ENCODE measurements at places on chromosomes 7 and 10.

GRCh38 chr7:147474862-147475261 lies 1115.7 kb upstream of the C7orf33 start:
- no peak for DNase-seq

DNA sequence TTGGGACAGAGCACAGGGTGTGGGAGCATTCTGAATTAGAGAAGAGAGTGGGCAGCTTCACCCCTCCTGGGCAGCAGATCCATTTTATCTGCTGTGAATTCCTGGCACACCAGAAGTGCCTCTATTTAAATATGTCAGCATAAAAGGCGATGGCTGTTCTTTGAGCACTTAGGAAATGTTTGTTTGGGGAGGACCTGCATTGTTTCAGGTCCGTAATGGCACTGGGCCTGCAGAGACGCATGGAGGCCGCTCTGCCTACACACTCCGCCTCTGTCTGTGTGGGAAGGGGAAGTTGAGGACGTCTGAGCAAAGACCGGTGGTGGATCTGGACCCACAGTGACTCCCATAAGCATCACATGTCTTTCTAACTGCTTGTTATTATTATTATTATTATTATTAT lies 253.2 kb downstream of the CAMK1D start:
- no peak for DNase-seq

- DNase-seq: no peak
Observed at GRCh38 chr10:16905320-16905719, 88.1 kb upstream of the RSU1 start.

DNA sequence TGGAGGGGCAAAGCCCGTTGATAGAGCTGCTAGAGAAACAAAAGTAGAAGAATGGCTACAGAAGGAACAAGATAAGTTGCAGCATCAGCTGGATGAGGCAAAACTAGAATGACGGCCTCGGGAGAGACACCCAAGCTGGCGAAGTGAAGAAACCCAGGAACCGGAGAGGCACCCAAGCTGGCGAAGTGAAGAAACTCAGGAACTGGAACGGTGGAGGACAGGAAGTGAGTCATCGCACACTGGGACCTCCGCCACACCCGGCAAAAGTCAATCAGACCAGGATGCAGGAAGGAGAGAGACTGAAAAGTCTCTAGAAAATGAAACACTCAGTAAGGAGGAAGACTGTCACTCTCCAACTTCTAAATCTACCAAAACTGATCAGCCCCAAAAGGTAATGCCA lies 133.0 kb upstream of the NEBL start:
- no peak for DNase-seq
